ENCODE measurements at places on chromosomes 11 and 22. TPM values are rescaled to one million over a fixed set of nuclear protein-coding genes. Genes with fewer than 3 reads are reported as not detected.

DNA sequence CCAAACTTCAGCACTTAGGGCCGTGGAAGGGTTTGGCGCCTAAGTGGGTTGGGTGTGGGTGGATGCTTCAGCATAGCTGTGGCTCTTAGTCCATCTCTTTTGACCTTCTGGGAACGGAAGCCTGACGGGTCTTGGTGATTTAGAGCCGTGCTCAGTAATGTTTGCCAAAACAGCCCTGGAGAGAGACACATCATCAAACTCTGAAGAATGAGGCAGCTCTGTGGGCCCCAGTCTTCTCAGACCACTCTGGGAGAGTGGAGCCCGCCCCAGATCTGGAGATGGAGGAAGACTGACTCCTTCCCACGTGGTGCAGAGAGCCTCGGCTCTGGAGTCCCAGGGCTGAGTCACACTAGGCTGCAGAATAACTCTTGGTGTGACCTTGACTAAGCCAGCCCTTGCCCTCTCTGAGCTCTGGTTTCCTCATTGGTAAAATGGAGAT lies 168.9 kb downstream of the C11orf91 start:
- no peaks in the 10 kb centered on the region for H3K4me1 ChIP-seq
- no peaks in the 10 kb centered on the region for H3K36me3 ChIP-seq
- H3K4me3 ChIP-seq: no peak overlapping the region
- H3K27ac ChIP-seq: no peak overlapping the region

GRCh38 chr11:111059726-111060125 lies 185.8 kb upstream of the POU2AF2 start:
- H3K4me3 ChIP-seq: no peak overlapping the region
- H3K27me3 ChIP-seq: no peaks in the 10 kb centered on the region

SULT4A1 gene
- total RNA-seq: not detected

GRCh38 chr11:70206226-70206981 lies 3.3 kb downstream of the FADD start:
- peaks cover 49% of the 10 kb centered on the region for H3K4me1 ChIP-seq
- peaks cover 51% of the 10 kb centered on the region for H3K36me3 ChIP-seq
- peak overlapping the region; percentile 99 for H3K4me3 ChIP-seq
- no peaks in the 10 kb centered on the region for H3K27me3 ChIP-seq
- no peak for DNase-seq
- peak overlapping the region; percentile 99 for H3K27ac ChIP-seq

GRCh38 chr11:124627546-124627945 lies 4.9 kb downstream of the TBRG1 start:
- no peaks in the 10 kb centered on the region for H3K27me3 ChIP-seq
- no peak for DNase-seq
- H3K36me3 ChIP-seq: peaks cover 44% of the 10 kb centered on the region

- H3K27me3 ChIP-seq: peaks cover 2% of the 10 kb centered on the region
- H3K4me1 ChIP-seq: peaks cover 42% of the 10 kb centered on the region
- no peaks in the 10 kb centered on the region for H3K36me3 ChIP-seq
- H3K4me3 ChIP-seq: no peak overlapping the region
- no peak overlapping the region for H3K27ac ChIP-seq
Measured at GRCh38 chr22:17271711-17272451, 52.6 kb upstream of the ADA2 start.

DNA sequence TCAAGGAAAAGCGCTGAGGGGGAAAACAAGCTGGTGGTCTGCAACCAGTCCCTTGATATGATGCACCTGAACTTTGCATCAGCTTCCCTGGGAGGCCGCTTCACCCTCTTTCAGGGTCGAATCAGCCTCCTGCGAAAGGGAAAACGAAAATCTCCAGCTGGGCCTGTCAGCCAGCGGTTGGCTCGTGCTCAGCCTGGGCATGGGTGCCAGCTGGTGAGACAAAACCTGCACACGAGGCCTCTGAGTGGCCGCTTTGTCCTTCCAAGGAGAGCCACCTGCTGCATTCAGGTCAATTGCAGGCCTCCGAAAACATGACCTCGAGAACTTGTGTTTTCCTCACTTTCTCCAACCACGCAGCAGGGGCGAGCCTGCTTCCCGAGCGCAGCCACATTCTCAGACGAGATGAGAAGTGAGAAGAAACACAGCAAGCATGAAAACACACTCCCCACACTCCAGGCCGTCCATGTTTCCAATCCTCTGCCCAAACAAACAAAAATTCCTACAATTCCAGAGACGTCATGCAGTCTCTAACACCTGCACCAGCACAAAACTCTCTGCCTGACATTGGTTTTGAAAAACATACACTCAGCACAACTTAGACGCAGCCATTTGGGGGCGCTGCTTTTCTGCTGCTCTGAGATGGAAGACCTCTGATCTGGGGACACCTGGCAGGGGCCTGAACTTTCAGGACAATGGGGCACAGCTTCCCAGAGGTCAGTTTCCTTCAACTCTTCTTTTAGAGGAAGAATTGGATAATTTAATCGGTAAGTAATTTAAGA lies 77.1 kb downstream of the DHCR7 start:
- DNase-seq: no peak
- H3K4me3 ChIP-seq: no peak overlapping the region
- H3K27me3 ChIP-seq: no peaks in the 10 kb centered on the region
- H3K4me1 ChIP-seq: no peaks in the 10 kb centered on the region
- H3K27ac ChIP-seq: no peak overlapping the region

DNA sequence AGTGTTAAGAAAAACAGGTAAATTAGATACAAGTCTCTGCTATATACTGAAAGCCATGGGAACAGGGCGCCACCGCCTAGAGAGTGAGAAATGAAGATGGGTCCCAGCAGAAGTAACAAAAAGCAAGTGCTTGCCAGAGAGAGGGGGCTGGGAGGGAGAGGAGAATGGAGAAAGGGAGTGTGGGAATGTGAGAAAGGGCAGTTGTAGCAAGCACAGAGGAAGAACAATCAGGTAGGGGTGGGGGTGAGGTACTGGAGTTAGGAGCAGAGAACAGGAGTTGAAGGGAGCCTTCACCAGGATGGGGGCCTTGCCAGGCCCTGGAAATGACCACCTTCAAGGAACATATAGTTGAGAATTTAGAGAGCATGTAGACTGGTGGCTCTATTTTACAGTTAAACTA lies 66.8 kb downstream of the TCF20 start:
- no peak overlapping the region for H3K4me3 ChIP-seq
- no peaks in the 10 kb centered on the region for H3K27me3 ChIP-seq

- H3K27me3 ChIP-seq: peaks cover 23% of the 10 kb centered on the region
- peaks cover 10% of the 10 kb centered on the region for H3K36me3 ChIP-seq
- peak within 1 kb of the TSS; percentile 83 for H3K4me3 ChIP-seq
- peak within 1 kb of the TSS; percentile 73 for H3K27ac ChIP-seq
- peak; percentile 22 for DNase-seq
- H3K4me1 ChIP-seq: peaks cover 23% of the 10 kb centered on the region
Measured at GRCh38 chr11:118607401-118608359, at the start of gene PHLDB1. PHLDB1 (plus strand) TSS chr11:118607615; CDS start chr11:118613837, 6,222 bp downstream.

EIF4ENIF1 gene
- total RNA-seq: 105 TPM

RAG2 gene
- not detected for total RNA-seq

GRCh38 chr22:48075604-48076003 lies 1313.2 kb downstream of the TBC1D22A start:
- no peak overlapping the region for H3K4me3 ChIP-seq
- DNase-seq: no peak
- H3K36me3 ChIP-seq: no peaks in the 10 kb centered on the region
- no peak overlapping the region for H3K27ac ChIP-seq
- peaks cover 45% of the 10 kb centered on the region for H3K27me3 ChIP-seq

GRCh38 chr11:91261513-91261912 lies 963.1 kb upstream of the FAT3 start:
- no peaks in the 10 kb centered on the region for H3K4me1 ChIP-seq
- no peak overlapping the region for H3K4me3 ChIP-seq
- DNase-seq: no peak
- H3K27ac ChIP-seq: no peak overlapping the region
- H3K27me3 ChIP-seq: no peaks in the 10 kb centered on the region
- no peaks in the 10 kb centered on the region for H3K36me3 ChIP-seq

DNA sequence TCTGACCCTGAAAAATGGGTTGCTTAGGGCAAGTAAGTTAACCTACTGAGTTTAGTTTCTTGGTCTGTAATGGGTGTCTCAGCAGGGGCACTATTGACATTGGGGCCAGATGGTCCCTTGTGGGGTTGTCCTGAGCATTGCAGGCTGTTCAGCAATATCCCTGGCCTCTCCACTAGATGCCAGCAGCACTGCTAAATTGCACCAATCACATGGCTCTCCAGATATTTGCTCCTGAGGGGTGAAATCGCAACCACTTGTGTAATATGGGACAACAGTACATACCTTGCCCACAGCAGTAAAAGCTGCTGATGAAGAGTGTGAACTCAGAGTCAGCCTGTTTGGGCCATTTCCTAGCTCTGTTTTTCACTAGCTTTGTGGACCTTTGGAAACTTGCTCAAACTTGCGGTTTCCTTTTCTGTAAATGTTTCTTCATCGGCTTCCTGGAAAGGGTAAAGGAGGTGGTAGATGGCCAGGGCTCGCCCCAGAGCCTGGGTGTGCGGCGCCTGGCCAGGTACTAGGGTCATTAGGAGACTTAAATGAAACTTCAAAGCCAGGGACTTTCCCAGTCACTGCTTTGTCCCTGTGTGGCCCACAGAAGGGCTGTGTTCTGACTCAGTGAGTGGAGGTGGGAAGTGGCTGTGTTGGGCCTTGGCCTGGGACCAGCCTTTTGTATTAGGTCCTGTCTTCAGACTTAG lies 13.0 kb downstream of the NCF4 start:
- peaks cover 25% of the 10 kb centered on the region for H3K36me3 ChIP-seq
- peak; percentile 52 for DNase-seq
- H3K4me1 ChIP-seq: peaks cover 28% of the 10 kb centered on the region
- peak overlapping the region; percentile 86 for H3K27ac ChIP-seq
- H3K4me3 ChIP-seq: peak overlapping the region; percentile 30

DNA sequence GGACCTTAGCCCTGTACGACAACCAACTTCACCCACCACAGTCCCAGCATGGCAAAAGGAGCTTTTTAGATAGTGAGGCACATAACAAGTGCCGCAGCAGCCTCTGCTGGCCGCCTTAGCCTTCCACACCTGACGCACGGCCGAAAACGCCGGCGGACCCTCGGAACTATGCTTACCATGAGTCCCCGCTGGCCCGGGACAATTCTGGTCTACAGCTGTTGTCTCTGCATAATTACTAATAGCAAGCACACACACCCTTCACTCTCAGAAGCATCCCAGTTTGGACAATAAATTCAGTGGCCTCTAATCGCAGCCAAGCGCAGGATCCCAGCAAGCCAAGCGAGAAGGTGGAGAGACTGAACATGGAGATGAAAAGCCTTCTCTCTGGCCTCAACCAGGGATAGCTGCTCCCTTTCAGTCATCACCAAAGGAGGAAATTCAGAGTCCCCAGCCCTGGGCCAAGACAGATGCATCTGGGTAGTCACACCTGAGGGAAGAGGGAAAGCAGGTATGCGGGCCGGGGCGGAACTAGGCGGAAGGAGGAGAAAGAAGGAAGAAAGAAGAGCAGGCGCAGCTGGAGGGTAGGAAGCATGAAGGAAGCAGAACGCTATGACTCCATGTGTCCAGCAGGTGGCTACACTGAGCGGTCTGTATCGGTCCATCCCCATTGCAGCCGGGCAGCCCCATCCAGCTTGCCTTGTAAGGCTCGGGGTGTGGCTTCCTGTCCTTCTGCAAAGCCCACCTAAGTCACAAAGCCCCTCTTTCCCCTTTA lies 40.3 kb downstream of the BUD13 start:
- H3K27ac ChIP-seq: no peak overlapping the region
- peak; percentile 31 for DNase-seq
- peaks cover 12% of the 10 kb centered on the region for H3K4me1 ChIP-seq
- H3K36me3 ChIP-seq: no peaks in the 10 kb centered on the region

DNA sequence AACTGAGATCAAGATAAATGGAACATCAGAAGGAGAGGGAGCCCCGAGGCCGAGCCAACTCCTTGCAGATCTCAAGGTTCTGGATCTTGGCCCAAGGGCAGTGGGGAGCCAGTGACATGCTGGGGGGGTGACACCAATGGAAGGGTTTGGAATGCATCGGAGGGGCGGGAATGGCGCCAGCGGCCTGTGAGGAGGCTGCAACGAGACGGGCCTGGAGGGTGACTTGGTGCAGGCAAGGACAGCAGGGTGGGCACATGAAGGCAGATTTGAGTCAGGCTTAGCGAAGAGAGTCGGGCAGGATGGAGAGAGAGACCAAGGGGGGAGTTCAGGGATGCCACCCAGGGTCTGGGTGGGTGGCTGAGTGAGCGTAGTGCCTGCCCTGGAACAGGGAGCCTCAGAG lies 23.2 kb downstream of the ELFN2 start:
- no peaks in the 10 kb centered on the region for H3K4me1 ChIP-seq
- peaks cover 2% of the 10 kb centered on the region for H3K27me3 ChIP-seq
- H3K36me3 ChIP-seq: no peaks in the 10 kb centered on the region
- H3K27ac ChIP-seq: no peak overlapping the region

- peaks cover 4% of the 10 kb centered on the region for H3K36me3 ChIP-seq
- H3K27ac ChIP-seq: no peak overlapping the region
- H3K4me1 ChIP-seq: peaks cover 48% of the 10 kb centered on the region
- no peak overlapping the region for H3K4me3 ChIP-seq
- DNase-seq: peak; percentile 77
- H3K27me3 ChIP-seq: peaks cover 39% of the 10 kb centered on the region
Measured at GRCh38 chr11:57644748-57645688, 4.7 kb downstream of the YPEL4 start.

OR52K1 gene
- not detected for total RNA-seq

KRTAP5-9 gene
- not detected for total RNA-seq

DNA sequence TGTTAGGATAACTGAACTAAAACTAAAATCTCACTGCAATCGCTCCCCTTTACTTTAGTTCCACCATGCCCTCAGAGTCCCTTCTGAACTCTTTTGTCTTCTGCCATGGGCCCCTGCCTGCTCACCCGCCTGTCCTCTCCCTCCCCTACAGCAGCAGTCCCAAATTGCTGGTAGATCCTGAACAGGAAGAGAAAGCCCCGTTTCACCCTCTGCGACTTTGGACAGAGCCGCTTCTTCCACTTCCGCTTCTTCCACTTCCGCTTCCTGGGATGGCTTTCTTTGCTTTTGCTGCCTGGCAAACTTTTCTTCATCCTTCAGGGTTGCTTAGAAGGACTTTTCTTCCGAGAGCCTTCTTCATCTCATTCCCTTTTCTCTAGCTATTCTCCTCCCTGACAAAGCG lies 35.7 kb upstream of the TLCD5 start:
- no peak for DNase-seq
- peaks cover 40% of the 10 kb centered on the region for H3K27me3 ChIP-seq
- H3K4me3 ChIP-seq: no peak overlapping the region
- H3K27ac ChIP-seq: no peak overlapping the region
- no peaks in the 10 kb centered on the region for H3K4me1 ChIP-seq
- no peaks in the 10 kb centered on the region for H3K36me3 ChIP-seq

KCNC1 gene
- not detected for total RNA-seq

MYOD1 gene
- total RNA-seq: not detected

TRPC6 gene
- not detected for total RNA-seq

DNA sequence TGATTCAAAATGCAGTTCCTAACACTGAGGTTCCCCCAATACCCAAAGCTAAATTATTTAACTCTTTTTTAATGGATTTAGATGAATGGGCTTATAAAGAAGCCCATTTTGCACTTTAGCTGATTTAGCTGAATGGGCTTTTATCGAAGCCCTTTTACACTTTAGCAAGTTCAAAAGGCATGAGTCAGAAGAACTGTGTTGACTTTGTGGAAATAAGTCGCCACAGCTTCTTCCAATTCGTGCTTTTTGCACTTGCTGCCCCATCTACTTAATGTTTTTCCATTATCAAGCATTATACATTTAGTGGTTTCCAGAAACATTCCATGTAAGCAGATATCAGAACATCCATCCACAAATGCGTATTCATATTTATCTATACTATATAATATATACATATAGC lies 20.5 kb upstream of the GRIA4 start:
- no peaks in the 10 kb centered on the region for H3K36me3 ChIP-seq
- H3K4me3 ChIP-seq: no peak overlapping the region
- no peak for DNase-seq
- no peaks in the 10 kb centered on the region for H3K27me3 ChIP-seq
- H3K27ac ChIP-seq: no peak overlapping the region
